ENCODE measurements at places on chromosomes 11 and 22.

- peak; percentile 57 for DNase-seq
Measured at GRCh38 chr11:17351510-17352176, at the start of gene NCR3LG1. NCR3LG1 (plus strand) TSS chr11:17351800; CDS start chr11:17351970, 170 bp downstream.

DNA sequence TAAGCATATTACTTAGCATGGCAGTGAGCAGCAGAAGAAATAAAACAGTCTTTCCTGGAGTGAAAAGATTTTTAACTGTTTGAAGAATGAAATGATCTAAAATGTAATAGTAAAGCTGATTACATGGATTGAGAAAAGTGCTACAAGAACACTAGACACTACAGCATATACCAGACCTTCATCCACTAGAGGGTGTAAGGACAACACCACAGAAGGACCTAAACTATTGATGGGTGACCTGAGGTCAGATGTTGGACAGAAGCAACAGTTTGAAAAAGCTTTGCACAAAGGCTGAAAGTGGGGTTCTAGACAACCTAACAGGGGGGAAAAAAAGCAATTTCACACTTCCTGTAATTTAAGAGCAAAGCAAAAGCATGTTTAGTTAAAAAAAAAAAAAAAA, 97.7 kb downstream of the RBFOX2 start:
- peak; percentile 55 for DNase-seq

DNA sequence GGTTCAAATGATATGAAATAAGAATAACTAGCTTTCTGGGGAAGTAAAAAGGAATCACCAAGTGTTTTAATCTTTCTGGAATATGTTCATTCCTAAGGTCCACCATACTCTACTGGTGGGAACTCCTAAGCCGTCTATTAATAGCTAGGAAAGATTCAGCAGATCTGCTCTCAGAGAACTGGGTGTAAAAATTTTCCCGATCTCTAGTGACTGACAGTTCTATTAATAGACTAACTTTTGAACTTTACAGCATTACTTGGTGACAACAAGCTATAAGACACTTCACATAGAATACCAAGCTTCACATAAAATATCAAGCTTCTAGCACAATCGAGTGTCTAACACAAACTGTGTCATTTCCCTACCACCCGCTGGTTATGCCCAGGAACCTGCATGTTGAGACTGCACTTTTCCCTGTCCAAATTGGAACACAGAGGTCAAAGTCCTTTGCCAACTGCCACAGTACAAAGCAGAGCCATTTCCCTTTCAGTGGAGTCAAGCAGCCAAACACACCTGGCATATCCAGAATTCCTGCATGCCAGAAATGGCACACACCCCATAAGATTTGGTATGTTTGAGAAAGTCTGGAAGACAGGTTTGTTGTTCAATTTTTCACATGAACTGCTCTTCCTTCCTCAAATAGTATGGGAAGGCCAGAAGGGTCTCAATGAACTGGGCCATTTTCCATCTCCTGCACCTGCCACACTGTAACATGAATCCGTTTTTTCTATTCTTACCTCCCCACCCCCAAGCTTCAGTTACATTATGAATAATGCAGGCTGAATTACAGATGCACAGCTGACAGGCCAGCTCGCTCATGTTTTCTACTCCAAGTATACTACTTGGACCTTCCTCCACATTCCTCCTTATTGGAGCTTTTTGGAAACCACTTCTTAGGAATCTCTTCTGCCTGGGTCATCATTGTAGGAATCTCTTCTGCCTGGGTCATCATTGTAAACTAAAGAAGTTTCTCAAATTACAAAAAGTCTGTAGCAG, 3.7 kb downstream of the OSBP start:
- no peak for DNase-seq

- DNase-seq: no peak
Measured at GRCh38 chr22:27114186-27114585, 456.8 kb downstream of the MIAT start.

DNA sequence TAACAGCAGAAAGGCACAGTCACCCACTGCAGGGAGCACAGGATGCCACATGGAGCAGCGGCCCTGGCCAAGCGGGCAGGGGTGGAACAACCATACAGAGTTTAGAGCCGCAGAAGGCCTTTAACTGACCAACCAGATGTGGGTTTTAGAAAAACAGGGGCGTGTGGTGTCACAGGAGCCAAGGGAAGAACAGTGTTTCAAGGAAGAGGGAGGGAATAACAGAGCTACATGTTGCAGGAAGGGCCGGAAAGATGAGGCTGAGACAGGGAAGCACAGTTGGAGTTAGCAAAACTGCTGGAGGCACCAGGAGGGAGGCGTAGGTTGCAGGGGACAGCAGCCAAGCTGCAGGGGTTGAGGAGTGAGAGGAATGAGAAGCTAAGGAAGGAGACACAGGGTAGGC, 7.8 kb upstream of the NAA40 start:
- no peak for DNase-seq
